ENCODE measurements at places on chromosomes 16 and 17.
A peak's percentile ranks its signal among the peaks of the same experiment; 100 is the strongest.

DNA sequence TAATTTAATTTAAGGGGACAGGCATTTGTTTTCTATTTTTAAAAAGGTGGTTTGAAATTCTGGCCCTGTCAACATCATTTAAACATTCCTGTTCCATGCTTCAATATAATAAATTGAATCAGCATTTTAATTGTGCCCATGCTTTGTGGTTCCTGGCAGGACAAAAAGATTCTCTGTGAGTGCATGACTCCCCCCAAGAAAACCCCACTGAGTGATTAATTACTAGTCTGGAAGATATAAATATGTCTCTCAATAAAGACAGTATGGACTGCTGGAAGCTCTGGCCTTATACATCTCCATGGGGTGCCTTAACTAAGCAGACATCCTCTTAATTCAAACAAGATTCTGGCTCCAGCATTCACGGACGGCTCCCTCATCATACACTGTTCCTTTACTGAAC lies 95.0 kb upstream of the PSMD7 start:
- no peak for DNase-seq

DNA sequence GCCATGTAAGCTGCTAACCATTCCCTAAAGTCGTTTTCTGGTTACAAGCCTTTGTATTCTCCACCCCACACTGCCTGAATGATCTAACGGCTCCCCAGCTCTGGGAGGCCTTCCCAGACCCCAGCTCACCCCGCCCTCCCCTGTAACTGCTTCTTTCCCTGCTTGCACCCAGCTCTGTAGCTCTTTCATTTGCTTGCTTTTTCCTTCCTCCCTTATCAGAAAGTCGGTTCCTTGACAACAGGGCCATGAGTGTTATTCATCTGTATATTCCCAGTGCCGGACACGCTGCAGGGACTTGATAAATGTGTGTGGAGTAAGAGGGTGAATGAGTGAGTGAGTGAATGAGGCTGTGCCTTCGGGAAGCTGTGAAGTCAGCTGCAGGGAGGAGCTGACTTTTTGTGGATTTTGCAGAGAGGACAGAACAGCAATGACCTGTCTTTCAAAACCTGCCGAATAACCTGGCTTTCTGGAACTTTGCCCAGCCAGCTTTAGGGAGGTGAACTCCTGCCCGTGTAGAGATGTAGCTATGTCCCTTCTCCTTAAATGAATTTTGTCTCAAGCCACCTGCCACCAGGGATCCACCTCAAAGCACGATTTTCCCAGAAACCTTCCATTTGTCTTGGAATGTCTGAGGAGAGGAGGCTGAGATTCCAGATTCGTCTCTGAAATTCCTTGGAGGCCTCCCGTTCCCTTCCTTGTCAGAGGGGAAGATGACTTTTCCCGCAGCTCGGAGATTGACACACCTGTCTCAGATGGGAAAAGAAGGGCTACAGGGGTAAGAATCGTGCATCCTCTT lies 20.0 kb upstream of the CACNG4 start:
- no peak for DNase-seq

DNA sequence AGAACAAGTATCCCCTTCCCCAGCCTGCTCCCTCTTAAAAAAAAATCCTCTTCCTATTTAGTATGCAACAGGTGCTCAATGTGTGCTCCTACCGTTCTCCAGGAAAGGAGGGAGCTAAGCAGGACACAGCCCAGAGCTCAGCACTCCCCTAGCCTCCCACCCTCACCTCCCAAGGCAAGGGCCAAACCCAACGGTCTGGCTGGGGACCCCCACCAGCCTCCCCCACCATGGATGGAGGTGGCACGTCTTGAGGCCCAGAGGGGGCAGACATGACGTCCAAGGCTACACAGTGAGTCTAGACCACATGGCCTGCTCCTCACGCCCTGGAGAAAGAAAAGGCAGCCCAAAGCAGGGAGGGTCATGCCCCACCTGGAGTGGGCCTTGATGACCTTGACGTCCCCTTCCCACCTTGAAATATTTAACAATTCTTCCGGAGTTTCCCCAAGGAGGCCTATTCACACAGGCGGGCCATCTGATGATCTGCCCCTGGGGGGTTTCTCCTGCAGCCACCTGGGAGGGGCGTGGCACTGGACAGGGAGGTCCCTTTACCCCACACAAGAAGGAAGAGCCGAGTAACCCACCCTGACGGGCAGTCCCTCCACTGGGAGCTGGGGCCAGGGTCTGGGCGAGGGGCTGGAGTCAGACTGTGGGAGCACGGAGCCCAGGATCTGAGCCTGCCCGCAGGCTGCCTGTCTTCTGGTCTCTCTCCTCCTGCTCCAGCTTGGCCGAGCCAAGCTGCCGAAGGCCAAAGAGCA lies 89.4 kb upstream of the CBX4 start:
- no peak for DNase-seq

- DNase-seq, result peak; percentile 72
Measured at GRCh38 chr17:17568772-17569195, 22.7 kb downstream of the PEMT start.

- DNase-seq, result no peak
Measured at GRCh38 chr17:27996202-27997043, 46.1 kb upstream of the NLK start.

DNA sequence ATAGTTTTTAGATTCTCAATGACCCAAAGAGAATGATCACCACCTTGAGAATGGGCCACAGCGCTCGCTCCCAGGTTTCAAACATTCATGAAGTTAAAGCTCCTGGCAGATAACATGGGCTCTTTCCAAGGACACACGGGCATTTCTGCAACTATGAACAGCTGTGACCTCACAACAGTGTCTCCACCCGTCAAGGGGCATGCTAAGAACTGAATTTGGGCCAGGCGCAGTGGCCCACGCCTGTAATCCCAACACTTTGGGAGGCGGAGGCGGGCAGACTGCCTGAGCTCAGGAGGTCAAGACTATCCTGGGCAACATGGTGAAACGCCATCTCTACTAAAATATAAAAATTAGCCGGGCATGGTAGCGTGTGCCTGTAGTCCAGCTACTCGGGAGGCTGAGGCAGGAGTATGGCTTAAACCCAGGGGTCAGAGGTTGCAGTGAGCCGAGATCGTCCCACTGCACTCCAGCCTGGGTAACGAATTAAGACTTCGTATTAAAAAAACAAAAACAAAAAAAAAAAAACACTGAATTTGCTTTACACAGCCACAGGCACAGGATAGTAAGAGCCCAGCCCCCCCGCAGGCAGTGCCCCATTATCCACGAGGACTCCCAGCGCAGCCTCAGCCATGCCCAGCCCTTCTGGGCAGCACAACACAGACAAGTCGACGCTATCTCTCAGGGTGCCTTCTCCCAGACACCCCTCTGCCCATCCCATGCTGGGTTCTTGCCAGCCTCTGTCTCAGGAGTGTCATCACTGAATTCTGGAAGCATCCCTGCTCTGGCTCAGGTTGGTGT lies 7.2 kb downstream of the USP7 start:
- no peak for DNase-seq

GRCh38 chr17:77420095-77420803 lies 279.5 kb downstream of the SEC14L1 start:
- no peak for DNase-seq

DNA sequence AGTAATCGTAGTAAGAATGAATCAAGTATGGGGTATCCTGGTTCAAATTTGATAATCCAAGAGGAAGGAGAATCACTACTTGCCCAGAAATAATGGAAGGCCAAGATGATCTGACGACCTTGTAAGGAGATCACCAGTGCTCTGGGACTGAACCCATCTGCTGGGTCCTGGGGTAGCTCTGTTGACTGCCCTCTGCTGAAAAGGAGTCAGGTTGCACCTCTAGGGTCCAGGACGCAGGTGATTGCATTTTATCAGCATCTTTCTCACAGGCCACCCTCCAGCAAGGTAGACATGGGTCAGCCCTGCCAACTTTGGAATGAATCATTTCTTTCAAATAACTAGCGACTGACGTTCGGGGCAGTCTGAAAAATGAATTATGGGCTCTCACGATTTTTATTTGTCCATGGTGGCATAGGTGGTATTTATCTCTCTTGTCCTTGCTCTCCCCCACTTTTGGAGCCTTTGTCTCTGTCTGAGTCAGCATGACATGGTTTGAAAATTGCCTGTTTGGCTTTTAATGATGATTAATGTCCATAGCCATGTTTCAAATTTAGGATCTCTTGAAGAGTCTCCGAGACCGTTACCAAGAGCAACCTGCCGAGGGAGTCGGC lies 163.7 kb downstream of the MSI2 start:
- DNase-seq, result no peak

- no peak for DNase-seq
Measured at GRCh38 chr17:57038486-57038885, 46.6 kb upstream of the AKAP1 start.

- no peak for DNase-seq
Measured at GRCh38 chr17:79322211-79323123, 247.8 kb downstream of the ENGASE start.
